ENCODE measurements at places on chromosomes 4 and X.

DNA sequence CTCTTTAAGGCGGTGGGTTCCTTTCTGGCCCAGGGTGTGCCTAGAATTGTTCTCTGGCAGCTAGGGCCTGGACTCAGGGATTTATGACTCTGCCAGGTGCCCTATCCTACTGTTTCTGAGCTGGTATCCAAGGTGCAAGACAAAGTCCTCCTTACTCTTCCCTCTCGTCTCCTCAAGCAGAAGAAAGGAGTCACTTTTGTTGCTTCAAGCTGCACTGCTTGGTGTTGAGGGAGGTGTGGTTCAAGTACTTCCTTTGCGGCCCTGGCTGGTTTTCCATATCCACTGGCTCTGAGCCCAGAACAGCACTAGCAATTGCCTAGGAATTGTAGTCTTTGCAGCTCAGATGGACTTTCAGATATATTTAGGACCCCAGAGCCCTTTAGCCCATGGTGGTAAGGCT lies 39.3 kb downstream of the RTL3 start:
- no peak for DNase-seq

GRCh38 chr4:85555206-85555605 lies 80.3 kb downstream of the ARHGAP24 start:
- no peak for DNase-seq

DNA sequence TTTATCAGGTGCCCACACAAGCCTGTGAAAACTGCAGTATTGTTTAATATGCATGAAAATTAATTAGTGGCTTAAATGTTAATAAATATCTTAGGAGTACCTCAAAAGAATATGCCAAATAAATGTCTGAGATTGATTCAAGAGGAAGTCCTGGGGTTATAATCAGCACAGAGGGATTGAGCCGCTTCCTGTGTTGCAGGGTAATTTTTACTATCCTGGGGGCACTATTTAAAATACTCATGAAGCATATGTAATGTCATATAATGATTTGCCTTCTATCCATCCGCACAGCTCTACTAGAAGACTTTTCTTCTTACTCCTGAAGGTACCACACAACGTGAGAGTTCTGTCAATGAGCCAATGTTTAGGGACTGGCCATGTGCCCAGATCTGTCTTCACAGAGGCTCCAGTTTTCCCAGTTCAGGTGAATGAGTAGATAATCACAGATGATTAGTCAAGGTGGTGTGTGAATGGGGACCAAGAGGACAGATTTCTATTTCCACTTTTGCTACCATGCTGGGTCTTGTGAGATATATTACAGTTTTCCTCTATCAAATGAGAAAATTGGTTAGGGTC lies 233.3 kb downstream of the USP46 start:
- no peak for DNase-seq

GRCh38 chr4:123506011-123506695 lies 109.6 kb downstream of the SPRY1 start:
- no peak for DNase-seq

- DNase-seq: no peak
Observed at GRCh38 chr4:125313497-125313896, 1.3 kb upstream of the FAT4 start.

DNA sequence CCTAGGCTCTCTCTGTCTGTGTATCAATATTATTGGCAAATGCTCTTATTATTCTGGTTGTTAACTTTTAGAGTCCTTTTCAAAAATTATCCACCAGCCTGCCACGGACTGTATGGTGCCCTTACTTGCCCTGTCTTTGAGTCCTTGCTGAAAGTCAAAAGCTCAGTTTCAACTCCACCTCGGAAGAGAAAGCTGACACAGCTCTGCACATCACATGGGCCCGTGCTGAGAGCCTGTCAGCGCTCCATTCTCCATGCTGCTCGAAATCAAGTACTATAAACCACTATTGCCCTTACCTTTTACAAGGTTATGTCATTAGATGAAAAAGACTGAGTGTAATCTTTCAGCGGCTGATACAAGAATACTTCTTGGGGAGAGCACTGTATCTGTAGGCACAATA lies 141.0 kb downstream of the CORIN start:
- DNase-seq: no peak

DNA sequence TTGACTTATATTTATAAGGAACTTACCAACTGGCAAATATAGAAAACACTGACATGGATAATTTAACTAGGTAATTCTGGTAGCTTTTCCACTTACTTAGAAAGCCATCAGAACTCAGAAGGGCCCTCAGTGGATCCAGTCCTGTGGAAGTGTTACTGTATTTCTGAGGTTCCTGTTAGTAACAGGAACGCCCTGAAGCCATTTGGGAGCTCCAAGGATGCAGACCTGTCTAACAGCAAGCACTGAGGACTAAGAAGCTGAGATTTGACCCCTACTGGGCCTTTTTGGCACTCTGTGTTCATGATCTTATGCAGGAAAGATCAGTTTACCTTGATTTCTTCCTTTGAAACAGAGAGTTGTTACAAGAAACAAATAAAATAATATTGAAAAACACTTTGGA lies 46.0 kb upstream of the TLL1 start:
- no peak for DNase-seq

GRCh38 chr4:7581477-7581876 lies 146.7 kb upstream of the PSAPL1 start:
- no peak for DNase-seq

DNA sequence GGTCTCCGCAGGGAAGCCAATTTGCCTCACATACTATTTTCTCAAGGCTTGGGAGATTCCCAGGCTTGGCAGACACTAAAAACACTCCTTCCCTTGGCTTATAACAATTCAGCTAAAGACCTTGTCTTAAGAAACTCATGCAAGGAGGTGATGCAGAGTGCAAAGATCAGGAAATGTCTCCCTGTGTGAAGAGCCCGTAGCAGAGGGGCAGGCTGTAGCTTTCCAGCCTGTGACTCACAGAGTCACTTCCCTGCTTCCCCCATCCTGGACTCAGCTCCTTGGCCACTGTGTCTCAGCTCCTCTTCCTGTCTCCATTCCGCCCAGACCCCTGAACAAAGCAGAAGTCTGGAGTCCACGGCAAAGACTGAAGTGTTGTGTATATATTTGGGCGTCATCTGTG lies 56.1 kb downstream of the KDR start:
- DNase-seq: no peak

DNA sequence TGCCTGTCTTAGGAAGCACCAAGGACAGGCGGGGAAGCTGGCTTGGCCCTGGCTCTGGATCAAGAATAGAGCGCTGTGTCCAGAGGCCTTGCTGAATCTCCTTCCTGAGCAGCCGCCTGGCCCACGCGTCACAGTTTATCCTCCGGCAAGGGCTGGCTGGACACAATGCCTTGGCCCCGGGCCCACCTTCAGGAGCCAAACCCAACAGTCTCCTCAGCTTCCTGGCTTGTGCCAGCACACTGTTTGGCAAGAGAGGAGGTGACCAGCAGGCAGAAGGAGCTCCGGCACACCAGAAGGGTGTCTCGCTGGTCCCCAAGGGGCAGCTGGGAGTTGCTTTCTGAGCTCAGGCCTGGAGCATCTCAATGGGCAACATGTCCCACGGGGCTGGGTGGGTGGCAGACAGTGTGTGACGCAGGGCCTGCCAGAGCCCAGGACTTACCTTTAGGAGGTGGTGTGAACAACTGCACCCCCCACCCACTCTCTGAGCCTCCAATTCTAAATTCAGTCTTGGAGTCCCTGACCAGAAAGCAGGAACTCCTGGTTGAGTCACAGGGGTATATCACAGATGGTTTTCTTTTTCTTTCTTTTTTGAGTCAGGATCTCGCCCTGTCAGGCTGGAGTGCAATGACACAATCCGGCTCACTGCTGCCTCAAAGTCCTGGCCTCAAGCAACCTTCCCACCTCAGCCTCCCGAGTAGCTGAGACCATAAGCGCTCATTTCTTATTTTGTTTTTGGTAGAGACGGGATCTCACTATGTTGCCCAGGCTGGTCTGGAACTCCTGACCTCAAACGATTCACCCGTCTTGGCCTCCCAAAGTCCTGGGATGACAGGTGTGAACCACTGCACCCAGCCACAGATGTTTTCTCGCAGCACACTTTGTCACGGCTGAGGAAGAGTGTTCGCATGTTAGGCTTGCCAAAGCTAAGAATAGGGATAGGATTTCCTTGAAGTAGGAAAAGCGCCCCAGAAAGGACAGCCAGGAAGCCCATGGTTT lies 361.2 kb downstream of the BCOR start:
- peak; percentile 92 for DNase-seq

- DNase-seq: no peak
Observed at GRCh38 chr4:7487502-7487901, 52.8 kb upstream of the PSAPL1 start.

DNA sequence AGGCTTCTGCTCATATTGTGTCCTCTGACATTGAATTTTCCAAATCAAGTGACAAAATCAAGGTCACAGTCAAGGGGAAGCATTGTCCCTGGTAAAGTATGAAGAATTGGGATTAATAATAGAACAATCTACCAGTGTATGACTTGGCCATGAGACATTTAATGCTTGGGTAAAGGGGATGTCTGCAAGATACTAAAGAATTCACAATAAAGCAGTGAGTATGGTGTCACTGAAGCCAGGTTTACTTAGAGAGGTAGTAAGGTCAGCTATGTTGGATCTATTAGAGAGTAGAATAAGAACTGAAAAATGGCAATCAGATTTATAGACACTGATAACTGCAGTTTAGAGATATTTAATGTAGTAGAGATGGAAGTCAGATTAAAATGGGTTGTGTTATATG lies 349.2 kb downstream of the BMPR1B start:
- DNase-seq: no peak

GRCh38 chr4:83237591-83237990 lies 47.0 kb downstream of the COQ2 start:
- DNase-seq: no peak

DNA sequence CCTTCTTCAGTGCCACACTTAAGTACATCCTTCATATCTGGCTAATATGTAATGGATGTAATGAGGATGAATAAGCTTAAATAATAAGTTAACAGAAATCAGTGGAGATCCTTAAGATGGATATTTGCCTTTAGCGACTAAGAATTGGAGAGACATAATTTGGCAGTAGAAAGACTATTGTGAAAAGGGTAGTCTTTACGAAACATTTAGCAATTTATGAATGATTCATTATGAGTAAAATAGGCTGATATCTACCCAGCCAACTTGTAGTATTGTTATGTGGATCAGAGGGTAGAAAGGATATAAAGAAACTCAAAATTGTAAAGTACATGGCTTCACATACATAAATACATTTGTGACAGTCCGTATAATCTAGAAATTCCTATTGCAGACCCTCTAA lies 2371.8 kb downstream of the PCDH7 start:
- DNase-seq: no peak

GRCh38 chrX:35868501-35868900 lies 51.0 kb upstream of the CFAP47 start:
- no peak for DNase-seq

- no peak for DNase-seq
Observed at GRCh38 chrX:116930311-116930710, 467.5 kb upstream of the CT83 start.
